AG09319 (cell line): ENCODE measurements at places on chromosomes 4 and X.

- no peak for DNase-seq
Observed at GRCh38 chr4:145307120-145307519, 126.7 kb upstream of the OTUD4 start.

DNA sequence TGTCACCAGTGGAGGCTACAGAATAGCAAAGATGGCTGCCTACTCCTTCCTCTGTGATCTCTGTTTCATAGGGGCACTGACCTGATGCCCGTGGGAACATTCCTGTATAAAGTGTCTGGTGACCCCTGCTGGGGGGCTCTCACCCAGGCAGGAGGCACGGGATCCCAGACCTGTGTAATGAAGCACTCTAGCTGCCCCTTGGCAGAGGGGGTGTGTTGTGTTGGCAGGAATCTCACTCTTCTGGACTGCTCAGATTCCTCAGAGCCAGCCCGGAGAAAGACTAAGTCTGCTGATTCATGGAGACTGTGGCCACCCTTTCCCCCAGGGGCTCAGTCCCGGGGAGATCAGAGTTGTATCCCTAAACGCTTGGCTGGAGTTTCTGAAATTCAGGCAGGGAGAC lies 648.3 kb downstream of the SPRY1 start:
- DNase-seq = no peak

- DNase-seq = no peak
Observed at GRCh38 chr4:176034936-176035335, 30.7 kb upstream of the WDR17 start.

DNA sequence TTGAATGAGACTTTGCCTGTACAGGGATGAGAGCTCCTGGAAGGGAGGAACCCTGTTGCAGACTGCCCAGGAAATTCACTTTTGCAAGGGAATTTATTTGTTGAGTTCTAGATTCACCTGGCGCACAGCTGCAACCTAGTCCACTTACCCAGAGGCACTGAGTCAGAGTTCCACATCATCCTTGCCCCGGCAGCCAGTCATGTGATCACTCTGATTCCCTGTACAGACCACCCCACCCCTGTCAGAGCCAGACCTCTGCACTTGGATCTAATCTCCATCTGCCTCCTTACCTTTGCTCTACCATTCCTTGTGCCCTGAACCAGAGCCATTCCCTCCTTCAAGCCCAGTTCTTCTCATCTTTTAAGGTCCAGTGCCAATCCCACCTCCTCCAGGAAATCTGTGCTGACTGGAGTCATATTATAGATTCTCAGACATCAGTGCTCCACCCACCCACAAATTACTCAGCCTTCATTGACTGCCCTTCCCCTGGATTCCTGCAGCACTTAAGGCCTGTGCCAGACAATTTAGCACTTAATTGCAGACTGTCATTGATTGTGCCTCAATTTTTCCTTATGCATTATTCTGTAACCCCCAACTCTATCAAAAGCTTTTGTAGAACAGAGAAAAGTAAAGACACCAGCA lies 84.1 kb upstream of the MAGEA4 start:
- no peak for DNase-seq

DNA sequence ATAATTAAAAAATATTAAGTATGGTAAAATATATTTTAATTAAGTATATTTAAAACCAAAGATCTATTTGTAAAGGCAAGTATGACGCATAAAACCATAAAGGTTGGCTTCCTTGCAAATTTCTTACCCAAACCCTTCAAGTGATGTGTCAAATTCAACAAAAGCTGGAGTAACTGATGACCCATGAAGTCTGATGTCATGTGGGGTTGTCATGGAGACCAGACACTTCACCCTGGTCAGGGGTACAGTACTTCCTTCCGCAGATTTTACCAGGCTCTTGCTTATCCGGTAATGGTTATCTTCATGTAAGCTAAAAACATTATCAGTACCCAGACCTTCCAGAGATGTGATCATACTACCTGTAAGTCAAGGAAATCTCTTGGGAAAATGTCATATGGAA lies 170.1 kb downstream of the WDFY3 start:
- no peak for DNase-seq

DNA sequence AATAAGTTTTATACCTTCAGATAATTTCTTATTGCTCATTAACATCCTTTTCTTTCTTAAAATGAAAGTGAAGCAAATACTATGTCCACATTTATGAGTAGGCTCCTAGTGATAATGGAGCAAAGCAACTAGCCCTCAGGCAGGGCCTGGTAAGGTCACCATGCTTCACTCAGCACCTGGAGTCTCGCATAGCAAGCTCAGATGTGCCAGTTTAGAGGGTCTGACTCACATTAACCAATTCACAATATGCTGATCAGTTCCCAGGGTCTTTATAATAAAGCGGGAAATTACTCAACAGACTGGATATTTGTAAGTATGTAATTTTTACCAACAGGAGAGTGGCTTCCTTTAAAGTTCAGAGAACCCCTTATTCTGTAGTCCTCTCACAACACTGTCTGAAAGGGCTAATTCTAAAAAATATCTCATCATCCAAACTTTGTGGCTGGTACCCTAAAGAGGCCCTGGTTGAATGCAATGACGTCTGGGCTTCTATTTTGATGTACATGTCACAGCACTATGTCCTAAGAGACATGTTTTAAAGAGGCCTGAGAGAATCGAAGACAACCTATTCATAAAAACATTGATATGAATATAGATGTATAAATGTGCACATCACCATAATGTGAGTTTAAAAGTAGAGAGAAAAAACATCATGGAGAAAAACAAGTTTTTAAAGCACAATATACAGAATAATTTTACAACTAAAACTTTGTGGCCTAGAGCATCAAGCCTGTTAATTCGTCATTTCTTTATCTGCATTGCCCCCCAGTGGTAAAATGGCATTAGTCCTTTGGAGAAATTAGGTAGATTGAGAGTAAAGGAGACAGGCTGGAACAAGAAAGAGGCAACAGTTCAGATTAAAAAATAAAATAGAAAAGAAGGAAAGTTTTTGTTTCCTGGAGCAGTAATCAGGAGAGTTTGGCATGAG lies 44.3 kb downstream of the IL21 start:
- peak; percentile 11 for DNase-seq

DNA sequence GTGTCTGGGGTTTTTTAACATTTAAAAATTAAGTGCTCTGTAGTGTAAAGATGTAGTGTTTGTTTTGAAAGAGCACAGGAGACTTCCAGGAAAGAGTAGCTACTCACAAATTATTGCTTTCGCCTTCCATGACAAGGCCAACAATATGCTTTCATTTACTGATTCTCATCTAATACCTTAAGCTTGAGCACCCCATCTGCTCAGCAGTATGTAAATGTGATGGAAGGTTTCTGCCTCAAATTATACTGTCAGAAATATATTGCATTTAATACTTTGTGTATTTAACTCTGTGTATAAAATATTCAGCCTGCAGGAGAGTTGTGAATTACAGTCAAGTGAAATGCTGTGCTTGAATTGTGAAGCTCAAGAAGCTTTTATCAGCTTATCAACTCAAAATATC lies 296.3 kb upstream of the ATOH1 start:
- no peak for DNase-seq

- DNase-seq = no peak
Observed at GRCh38 chr4:105715692-105716278, 7.2 kb downstream of the GSTCD start.

GRCh38 chrX:94758130-94758529 lies 1084.1 kb downstream of the FAM133A start:
- DNase-seq = no peak

DNA sequence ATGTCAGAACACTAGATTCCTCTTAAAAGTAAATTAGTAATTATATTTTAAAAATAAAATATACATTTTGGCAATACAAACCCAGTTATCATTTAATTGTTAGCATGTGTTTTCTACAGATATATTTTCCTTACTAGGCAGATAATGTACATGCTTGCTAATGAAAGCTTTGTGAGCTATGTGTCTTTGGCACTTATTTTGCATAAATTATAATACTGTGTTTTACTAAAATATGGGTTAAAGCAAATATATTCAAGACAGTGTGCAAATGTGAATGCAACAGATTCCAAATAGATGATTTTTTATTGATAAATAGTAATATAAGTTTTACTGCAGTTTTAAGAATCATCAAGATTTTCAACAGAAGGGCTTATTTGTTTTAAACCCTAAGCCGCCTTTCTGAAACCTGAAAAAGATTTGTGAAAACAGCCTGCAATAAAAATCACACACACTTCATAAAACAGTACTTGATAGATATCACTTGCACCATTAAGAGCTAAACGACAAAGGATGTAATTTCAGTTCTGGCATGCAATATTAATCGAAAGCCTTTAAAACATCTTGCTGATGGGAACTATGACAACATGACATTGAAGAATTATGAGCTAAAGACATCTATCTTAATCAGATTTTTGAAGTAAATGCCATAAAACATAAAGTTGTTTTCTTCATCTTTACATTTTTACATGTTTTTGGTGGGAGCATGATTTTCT lies 333.3 kb downstream of the DCTD start:
- no peak for DNase-seq

DNA sequence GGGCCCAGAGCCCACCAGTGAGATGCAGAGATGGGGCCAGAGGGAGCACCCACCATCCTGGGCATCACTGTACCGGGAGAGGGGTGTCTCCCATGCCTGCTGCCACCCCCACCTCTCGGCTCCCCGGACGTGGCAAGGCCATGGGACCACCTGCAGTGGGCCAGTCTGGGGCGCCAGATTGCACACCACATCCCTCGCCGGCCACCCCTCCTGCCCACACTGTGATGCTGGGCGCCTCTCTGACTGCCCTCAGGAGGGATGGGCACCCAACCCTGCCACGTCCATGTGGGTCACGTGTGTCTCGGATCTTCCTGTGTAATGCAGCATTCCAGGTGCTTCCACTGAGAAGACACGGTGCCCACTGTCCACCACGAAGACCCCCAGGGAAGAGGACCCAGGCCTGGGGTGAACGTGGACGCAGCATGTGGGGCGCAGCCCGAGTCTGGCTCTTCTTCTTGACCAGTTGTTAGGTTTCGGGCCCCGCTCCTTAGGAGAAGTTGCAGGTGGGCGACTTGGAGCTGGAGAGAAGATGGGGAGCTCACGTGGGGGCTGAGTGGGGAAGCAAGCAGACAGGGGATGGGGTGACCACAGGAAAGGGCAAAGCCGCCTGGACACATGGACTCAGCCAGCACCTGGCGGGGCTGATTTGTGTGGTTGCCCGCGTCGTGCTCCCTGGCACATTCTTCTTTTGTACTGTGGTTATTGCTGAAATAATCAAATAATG lies 47.7 kb downstream of the ZFYVE28 start:
- DNase-seq = no peak

DNA sequence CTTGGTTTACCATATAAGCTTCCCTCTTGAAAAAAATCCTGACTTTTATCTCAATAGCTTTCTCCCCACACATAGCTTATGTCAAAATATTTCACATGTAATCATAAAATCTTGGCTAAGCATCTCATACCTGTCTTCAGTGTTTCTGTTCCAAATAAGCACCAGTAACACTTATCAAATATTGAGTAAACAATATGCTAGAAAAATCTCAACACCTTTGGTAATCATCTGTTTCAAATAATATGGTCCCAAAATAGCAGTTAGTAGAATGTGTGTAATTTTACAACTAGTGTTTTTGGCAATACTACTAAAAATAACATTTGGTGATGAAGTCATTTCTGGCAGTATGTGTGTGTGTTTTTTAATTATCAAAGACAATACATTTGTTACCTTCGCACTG lies 2138.2 kb downstream of the PCDH7 start:
- no peak for DNase-seq

GRCh38 chr4:57320217-57320616 lies 210.0 kb upstream of the IGFBP7 start:
- DNase-seq = no peak

GRCh38 chr4:140689623-140690022 lies 66.6 kb downstream of the TBC1D9 start:
- no peak for DNase-seq

DNA sequence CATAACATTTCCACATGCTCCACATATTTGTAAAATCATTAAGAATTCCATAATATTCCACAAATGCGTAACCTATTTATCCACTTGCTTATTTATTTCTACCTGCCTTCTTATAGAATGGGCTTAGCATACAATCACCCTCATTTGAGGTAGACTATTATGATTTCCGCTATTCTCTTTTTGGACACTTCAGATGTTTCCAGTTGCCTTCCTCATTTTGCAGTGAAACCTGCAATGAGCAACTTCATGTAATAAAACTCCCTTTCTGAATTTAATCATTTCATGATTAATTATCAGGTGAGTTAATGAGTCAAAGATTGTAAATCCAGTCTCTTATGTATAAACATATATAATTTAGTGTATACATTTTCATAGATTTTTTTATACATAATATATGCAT lies 58.0 kb downstream of the PPP3CA start:
- no peak for DNase-seq

DNA sequence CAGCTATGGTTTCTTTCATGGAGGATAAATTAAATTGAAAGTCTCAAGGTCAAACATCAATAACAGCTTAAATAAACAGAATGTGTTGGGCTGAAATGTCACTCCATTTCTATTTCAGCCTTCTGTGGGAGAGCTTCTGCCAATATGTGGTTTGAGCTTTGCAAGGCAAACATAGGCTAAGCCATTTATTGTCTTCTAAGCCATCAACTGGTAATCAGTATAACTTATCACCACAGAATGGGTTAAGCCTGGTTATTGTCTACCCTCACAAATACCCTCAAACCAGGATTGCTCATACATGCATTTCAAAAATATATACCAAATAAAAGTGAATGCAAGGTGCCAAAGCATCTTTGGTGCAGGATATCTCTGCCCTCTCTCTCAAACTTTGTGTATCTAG lies 52.7 kb downstream of the GABRB1 start:
- no peak for DNase-seq

DNA sequence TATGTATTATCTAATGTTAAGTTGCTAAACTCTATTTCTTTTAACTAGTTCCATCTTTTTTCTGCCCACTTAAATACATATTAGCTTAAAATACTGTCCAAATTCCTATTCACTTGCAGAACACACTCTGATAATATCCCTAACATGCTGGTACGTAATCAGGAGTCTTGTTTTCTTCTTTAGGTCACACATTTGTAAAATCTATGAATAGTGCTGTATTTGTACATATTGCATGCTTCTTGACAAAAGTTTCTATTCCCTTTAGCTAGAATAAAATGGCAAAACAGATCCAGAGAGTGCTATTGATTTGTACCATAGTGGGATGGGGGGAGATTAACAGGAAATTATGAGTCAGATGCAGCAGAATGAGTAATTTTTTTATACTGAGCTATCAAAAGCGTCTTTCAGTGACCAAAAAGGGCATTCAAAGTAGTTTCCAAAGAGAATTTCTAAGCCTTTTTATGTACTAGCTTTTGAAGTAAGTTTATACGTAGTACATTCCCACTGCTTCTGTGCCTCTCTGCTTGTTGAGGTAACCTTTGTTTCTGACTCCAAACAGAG lies 126.5 kb downstream of the PTPN13 start:
- no peak for DNase-seq

DNA sequence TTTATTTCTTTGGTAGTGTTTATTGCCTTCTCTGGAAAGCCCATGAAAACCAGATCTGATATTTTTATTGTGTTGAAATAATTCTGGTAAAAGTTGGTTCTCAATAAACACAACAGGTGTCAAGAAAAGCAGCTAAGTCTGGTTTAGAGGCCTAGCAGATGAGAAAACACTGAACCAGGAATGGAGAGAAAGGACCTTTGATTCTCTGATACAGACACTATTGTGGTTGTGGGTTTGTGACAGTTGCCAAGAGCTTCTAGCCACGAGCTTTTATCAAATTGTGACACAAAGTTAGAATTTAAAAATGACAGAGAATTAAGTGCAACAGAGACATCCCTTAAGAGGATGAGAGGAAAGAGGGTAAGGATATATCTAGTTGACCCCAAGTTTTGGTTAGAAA lies 42.6 kb downstream of the DDIT4L start:
- DNase-seq = no peak
